ENCODE measurements at places on chromosomes 5 and 9.
A peak's percentile ranks its signal among the peaks of the same experiment; 100 is the strongest.

DNA sequence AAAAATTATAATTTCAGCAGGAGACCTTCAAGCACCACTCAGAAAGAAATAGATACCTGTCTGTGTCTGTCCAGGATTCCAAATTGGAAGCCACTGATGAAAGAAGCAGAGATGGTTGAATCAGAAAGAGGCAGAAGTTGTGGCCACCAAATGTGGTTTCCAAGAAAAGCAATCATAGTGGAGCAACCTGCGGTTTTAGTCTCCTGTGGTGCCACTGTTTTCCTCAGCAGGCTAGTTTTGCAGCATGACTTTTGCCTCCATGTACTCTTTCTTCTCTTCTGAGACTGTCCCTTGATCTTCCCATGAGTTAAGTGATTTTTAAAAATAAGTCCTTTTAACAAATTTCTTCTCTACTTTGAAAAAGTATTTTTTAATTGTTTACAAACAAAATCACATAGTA, 535.8 kb downstream of the CYLC2 start:
- no peak for DNase-seq

GRCh38 chr5:124337996-124338395, 408.4 kb downstream of the ZNF608 start:
- DNase-seq: no peak

DNA sequence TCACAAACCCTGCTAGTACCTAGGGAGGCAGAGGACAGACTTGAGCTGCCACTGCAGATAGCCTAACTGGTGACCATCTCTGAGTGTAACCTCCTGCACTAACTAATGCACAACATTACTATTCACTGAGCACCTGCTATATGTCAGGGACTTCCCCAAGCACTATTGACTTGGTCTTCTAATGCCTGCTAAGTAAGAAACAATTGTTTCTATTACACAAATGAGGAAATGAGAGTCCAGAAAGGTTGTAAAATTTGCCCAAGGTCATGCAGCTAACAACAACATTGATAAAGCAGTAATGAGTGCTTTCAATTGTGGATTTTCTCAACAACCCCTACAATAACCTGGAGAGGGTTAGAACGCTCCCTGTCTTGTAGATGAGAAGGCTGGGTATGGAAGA, 183.7 kb downstream of the ZNF462 start:
- no peak for DNase-seq

- DNase-seq: no peak
Measured at GRCh38 chr5:38341641-38342040, 83.3 kb downstream of the EGFLAM start.

GRCh38 chr5:14665949-14666348, 1.4 kb downstream of the OTULIN start:
- peak; percentile 47 for DNase-seq

DNA sequence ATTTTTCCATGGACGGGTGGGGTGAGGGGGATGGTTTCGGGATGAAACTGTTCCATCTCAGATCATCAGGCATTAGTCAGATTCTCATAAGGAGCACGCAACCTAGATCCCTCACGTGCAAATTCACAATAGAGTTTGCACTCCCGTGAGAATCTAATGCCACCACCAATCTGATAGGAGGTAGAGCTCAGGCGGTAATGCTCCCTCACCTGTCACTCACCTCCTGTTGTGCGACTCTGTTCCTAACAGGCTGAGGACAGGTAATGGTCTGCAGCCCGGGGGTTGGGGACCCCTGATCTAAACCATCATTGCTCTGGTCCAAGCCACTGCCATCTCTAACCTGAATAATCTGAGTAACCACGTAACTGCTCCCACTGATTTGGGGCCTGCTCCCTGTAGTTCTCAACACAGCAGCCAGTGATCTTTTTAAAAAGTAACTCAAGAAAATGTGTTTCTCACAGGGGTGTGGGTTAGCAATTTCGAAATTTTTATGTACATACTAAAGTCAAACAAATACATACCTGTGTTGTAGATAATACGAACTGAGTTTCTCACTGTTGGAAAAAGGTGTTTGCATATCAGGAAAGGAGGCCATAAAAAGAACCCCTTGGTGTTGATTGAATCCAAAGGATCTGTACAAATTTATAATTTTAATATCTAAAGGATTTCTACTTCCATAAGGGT, 11.2 kb upstream of the IL13 start:
- no peak for DNase-seq

- no peak for DNase-seq
Measured at GRCh38 chr5:43432486-43433375, 20.5 kb upstream of the CCL28 start.

GRCh38 chr9:136023410-136024225, 62.4 kb upstream of the UBAC1 start:
- no peak for DNase-seq

DNA sequence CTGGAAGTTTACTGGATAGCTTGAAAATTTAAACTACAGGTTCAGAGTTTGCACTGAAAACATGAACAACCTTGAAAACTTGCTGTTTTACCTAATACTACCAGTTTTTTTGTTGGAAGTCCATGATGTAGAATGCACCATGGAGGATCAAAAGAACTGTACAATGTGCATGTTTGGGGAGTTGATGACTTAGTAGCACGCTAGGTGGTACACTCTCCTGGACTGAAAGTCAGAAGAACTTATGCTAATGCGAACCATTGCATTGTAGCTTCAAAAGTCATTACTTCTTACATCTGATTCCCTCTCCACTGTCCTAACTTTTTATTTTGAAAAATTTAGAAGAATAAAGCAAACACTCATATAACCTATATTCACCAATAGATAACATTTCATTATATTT, 211.0 kb downstream of the OSTF1 start:
- no peak for DNase-seq

DNA sequence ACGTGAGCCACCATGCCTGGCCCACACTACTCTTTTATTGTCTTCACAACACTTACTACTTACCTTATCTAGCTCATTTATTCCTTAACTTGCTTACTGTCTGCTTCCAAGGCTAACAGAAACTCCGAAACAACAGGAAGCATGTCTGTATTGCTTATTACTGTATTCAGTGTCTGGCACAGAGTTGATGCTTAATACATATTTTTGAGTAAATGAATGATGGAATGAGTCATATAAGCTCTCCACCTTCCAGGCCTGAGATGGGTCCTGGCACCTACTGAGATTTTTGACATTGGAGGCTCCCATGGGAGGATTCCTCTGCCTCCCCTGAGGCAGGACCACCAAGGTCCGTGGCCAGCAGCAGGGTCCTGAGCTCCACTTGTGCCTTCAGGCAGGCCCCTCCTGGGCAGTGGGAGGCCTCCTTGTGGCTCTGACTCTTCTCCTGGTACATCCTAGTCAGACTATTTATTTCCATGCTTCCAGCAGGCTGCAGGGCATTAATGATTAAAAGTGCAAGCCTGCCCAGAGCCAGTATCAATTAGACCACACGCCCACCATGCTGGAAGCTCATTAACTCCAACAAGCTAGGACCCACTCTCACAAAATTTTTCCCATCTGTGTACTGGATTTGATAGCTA, 76.5 kb upstream of the CTNNA1 start:
- no peak for DNase-seq

DNA sequence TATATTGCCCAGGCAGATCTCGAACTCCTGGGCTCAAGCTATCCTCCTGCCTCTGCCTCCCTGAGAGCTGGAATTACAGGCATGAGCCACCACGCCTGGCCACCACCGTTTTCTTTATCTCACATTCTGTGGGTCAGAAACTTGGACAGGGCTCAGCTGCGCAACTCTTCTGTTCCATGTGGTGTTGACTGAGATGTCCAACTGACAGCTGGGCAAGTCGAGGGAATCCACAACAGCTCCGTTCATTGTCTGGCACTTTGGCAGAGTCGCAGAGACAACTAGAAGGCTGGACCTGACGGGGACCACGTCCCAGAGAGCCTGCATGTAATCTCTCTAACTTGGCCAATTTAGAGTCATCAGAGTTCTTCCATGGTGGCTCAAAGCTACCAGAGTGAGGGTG, 36.2 kb upstream of the AOPEP start:
- DNase-seq: no peak

- peak; percentile 73 for DNase-seq
Measured at GRCh38 chr9:127698985-127699670, 7.7 kb upstream of the CFAP157 start.

- no peak for DNase-seq
Measured at GRCh38 chr5:44189255-44189654, 200.0 kb downstream of the FGF10 start.

All from effector CD4-positive, alpha-beta T cell (primary cell).